ENCODE measurements at places on chromosomes 4 and X.

- DNase-seq: no peak
These were observed 55.2 kb downstream of the IL13RA2 start for GRCh38 chrX:114962209-114962608.

- DNase-seq: no peak
These were observed 1.9 kb upstream of the STOX2 start for GRCh38 chr4:183903021-183903760.

DNA sequence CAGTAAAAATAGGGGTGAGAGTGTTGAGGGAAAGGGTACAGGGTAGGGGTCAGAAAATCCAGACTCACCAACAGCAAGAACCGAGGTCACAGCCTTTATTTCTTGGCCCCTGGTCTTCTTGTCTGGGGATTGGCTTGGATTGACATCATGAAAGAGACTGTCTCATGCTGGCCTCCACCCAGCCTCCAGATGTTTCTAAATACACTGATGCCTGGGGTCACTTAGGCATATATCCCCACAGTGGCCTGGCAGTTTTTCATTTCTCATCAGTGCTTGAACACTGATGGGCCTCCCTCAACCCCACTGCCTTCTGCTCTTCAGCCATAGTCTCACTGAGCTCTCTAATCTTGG lies 173.9 kb downstream of the RTL9 start:
- DNase-seq: no peak

DNA sequence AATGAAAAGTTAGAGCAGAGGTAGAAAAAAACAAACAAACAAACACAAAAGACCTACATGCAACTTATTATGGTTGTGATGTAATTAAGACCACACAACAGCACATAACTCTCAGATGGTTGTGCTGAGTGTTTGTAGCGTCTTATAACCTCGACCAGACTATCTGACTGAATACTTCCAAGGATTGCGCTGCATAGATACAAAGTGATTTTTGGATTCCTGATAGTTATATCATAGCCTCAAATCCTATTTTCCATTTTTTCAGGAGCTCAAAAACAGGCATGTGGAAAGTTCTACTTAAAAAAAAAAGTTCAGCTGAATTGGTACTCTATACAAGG lies 236.1 kb downstream of the SPRY1 start:
- DNase-seq: no peak

- peak; percentile 36 for DNase-seq
These were observed 578.0 kb downstream of the BCOR start for GRCh38 chrX:39519566-39520301.

GRCh38 chr4:5863461-5864113 lies 29.3 kb downstream of the CRMP1 start:
- DNase-seq: peak; percentile 49

- no peak for DNase-seq
These were observed 88.3 kb downstream of the MSN start for GRCh38 chrX:65755786-65756185.
